ENCODE measurements at places on chromosomes 3 and 15.
A peak's percentile ranks its signal among the peaks of the same experiment; 100 is the strongest.

GRCh38 chr3:191263850-191264249 is 64.8 kb downstream of the OSTN start:
- DNase-seq = no peak

GRCh38 chr3:69288161-69288895 is 97.6 kb downstream of the FRMD4B start:
- DNase-seq = no peak

DNA sequence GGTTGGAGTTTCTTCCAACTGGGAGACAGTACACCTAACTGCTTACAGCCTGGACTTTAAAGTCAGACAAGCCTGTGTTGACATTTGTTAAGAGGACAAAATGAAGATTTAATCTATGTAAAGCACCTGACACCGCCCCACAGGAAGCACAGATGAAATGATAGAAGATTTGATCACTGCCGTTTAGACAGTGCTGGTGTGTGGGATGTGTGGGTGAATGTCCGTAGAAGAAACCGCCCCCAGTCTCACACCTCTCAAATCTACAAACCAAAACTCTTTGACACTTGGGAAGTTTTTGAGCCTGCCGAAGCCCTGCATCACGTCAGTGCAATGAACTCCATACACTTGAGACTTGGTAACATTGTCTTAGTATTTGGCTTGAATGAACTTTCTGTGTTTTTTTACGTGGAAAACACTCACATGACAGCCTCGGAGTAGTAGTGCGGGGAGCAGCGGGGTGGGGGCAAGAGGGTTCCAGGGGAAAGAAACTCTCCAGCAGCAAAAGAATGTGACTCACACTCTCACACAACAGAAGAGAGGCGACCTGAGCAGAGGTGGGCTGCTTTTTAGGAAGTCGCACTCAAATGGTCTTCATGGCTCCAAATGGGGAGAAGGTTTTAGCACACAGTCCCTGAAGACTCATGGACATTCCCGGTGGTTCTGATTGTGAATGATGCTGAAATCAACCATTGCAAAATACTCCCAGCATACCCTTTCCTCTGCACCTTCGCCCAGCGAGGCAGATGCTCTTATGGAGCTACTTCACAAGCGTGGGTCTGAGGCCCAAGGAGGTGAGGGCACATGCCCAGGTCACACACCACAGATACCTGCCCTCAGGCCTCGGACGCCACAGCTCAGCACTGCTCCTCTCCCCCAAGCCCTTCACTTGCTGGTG is 79.2 kb downstream of the SRGAP3 start:
- DNase-seq = no peak

GRCh38 chr15:71252044-71252739 is 136.9 kb downstream of the THSD4 start:
- DNase-seq = no peak

DNA sequence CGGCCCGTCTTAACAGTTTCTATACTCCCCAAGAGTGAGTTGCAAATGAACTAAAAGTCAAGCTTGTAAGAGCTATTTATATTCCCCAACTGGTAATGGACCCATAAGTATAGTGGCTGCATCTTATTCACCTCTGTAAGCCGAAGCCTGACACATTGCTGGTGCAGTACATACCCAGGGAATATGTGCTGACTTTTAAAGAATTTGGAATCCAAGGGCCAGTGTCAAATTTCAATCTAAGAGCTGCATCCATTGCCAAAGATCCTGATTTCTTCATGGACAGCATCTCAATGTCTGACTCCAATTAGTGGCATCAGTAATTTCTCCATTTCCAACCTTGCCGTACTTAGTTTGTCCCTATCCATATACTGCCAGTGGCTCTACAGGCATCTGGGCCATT is 42.0 kb downstream of the FRMD4B start:
- DNase-seq = no peak

GRCh38 chr15:90029024-90029423 is 27.9 kb downstream of the ZNF710 start:
- no peak for DNase-seq

DNA sequence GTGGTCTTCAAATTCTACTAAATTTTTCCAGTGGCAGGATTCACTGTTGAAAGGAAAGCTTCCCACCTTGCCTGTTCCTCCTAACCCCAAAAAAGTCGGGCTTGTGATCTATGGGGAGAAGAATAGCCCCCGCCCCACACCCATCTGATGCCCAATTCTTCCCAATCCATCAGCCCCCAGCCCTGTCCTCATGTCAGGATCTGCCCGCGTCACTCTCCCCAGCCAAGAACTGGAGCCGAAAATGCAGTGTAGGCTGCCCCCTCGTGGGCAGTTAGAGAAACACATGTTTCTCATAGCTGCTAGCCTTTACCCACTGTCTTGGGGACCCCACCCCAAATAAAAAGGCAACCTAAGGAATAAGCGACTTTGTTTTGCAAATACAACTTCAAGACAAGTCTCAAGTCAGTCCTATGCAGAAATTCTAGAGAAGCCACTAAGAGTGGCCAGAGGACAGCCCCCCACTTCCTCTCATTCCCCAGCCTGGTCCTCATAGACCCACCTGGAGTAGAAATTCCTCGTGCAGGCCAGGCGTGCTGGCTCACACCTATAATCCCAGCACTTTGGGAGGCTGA is 13.0 kb upstream of the CSK start:
- peak; percentile 74 for DNase-seq

GRCh38 chr15:90879730-90880366 is 4.5 kb upstream of the FES start:
- no peak for DNase-seq

DNA sequence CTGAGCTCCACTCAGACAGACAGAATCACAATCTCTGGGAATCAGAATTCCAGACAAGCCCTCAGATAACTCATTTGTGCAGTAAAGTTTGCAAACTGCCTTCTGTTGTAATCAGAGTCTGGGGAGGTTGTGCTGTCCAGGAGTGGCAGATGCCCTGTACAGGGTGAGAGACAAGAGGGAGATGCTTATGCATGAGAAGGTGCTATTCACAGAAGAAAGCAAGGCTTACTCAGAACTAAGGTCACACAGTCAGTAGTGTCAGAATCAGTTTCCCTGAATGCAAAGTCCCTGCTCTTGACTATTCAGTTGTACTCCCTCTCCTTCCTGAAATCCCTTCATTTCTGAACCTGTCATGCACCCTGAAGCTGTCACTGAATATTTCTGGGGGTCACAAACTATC is 43.7 kb downstream of the SRPRB start:
- DNase-seq = no peak

DNA sequence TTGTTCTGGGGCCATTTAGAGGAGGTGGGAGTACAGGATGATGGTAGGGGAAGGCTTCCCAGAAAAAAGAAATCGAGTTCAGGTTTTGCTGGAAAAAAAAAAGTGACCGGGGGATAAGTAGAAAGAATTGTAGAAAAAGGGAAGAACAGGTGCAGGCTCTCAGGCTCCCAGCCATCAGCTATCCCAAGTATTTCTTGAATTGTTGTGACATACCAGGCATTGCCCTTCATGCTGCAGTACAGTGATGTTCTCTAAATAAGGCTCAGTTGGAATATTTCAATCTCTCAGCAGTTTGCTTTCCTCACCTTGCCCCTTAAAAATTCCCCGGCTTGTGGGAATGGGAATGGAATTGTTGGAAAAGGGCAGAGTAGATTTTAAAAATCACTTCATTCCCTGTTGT is 82.5 kb upstream of the RGMA start:
- no peak for DNase-seq

DNA sequence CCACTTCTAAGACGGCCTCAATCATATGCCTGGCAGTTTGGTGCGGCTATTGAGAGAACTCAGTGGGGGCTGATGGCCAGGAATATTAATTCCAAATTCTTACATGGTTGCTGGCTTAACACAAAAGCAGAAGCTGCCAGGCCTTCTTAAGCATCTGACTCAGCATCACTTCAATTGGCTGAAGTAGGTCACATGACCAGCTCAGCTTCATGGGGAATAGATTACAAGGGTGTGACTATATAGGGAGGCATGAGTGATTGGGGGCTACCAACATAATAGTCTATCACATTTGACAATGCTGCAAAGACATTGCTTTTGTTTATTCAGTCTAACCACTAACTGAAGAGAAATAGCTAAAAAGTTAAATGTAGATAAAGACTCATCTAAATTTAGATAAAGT is 101.6 kb upstream of the ANKRD28 start:
- no peak for DNase-seq

DNA sequence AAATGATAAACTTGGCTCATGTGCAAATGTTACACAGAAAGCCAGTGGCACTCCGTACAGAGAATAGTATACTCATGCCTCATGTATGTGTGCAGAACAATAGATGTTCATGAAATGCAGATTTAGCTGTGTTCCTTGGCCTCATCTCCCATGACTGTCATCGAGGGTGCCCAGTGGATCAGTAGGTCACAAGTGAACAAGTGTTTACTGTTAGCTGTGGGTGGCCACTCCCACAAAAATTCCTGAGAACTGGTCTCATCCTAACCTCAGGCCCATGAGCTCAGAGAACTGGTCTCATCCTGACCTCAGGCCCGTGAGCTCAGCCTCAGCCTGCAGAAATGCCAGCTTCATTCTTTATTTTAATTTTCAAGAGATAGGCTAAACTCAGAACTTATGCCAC is 124.1 kb downstream of the GADL1 start:
- no peak for DNase-seq

- no peak for DNase-seq
Observed at GRCh38 chr3:32725721-32726120, 40.7 kb downstream of the CNOT10 start.

DNA sequence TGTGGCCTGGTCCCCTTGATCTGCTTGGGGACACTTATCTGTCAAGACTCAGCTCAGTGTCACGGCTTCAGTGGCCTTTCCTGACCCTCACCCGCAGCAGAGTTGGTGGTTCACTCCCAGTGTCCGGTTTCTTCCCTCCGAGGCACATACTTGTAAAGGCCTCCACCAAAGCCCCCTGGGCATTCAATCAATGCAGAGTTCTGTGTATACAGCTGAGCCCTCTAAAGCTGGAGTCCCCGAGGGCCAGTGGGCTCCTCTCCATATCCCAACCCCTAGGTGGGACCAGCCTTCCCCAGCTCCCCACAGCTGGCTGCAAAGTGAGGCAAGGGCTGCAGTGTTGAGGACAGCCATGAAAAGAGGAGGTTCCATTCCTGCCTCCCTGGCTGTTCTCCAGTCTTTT is 70.9 kb upstream of the RGMA start:
- DNase-seq = no peak

- DNase-seq = no peak
Observed at GRCh38 chr15:40290545-40290917, 7.7 kb upstream of the ANKRD63 start.

DNA sequence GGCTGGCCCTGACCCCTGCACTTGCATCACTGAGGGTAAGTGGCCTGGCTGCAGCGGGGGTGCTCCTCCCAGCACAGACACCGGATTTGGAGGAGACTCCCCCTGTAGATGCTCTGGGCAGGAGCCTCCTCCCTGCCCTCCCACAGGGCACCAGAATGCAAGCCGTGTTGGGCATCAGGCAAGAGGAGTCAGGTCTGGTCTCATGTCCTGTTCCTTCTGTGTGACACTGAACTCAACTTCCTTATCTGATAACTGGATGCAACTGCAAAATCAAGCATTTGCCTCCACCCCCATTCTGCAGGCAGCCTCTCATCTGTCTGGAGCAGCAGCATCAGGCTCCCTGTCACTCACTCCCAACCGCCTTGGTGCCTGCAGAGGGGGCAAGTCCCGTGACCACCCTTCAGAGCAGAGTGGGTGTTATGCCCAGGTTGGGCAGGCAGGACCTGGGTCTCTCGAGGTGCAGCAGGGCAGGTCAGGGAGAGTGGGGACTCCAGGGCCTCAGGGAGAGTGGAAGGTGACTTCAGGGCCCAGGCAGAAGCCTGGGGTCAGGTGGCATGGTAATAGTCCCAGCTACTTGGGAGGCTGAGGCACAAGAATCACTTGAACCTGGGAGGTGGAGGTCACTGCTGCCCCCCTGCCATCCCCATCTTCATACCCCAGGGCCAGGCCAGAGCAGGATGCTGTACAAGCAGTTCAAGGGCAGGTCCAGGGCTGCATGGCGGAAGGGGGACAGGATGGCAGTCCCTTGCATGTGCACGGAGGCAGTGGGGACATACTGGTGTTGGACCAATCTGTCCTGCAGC is 10.5 kb upstream of the RPL29 start:
- DNase-seq = no peak

DNA sequence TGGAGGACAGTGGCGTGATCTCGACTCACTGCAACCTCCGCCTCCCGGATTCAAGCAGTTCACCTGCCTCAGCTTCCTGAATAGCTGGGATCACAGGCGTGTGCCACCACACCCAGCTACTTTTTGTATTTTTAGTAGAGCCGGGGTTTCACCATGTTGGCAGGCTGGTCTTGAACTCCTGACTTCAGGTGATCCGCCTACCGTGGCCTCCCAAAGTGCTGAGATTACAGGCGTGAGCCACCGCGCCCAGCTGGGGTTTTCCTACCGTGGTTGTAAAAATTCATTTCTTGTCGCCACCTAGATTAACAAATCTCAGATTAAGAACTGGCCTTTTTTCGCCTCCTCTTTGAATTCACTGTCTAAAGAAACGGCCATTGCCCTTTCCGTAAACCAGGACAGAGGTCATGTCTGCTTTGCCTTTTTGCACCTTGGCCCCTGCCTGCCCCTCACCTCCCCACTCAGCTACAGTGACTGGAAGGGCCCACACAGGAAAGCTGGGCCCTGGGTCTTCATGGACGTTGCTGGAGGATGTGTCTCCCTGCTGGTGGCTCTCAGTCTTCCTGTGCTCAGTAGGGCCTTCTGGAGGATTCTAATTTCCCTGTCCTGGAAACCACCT is 17.2 kb downstream of the ZNF710 start:
- DNase-seq = no peak

- no peak for DNase-seq
Observed at GRCh38 chr15:70437882-70438451, 325.4 kb downstream of the UACA start.

DNA sequence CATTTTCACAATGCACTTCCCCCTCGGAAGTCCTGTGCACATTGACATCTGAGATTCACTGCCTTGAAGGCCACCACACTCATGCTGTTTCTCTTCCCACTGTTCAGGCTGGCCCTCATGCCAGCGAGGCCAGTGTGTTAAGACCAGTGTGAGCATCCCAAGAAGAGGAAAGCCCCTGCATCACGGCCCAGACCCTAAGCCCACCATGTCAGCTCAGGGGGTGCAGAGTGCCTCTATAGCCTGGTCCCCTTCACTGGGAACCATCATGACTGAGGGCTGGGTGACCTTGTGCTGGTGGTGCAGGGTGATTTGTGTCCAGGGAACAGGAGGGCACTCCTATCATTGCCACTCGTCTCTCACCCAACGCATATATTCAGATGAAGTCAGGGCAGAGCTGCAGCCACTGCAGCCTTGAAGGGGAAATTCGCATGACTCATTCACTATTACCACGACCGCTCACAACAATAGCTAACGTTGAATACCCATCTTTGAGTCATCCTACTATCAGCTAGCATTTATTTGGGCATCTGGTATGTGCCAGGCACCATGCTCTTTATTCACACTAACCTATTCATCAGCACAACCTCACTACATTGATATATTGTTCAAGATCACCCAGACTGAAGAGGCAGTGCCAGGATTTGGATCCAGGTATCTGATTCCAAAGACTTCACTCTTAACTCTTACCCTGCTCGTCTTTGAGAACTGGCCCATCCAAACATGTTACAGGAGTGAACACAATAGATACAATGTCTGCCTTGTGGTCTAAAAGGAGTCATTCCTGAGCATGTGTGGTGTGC is 58.8 kb upstream of the SLC6A11 start:
- DNase-seq = no peak

Data from GM19239 (cell line).